ENCODE measurements at places on chromosomes 6 and 20.

GRCh38 chr20:50438986-50439407 lies 71.2 kb upstream of the PTPN1 start:
- DNase-seq, result no peak

GRCh38 chr6:112557435-112557834 lies 210.3 kb downstream of the RFPL4B start:
- no peak for DNase-seq

DNA sequence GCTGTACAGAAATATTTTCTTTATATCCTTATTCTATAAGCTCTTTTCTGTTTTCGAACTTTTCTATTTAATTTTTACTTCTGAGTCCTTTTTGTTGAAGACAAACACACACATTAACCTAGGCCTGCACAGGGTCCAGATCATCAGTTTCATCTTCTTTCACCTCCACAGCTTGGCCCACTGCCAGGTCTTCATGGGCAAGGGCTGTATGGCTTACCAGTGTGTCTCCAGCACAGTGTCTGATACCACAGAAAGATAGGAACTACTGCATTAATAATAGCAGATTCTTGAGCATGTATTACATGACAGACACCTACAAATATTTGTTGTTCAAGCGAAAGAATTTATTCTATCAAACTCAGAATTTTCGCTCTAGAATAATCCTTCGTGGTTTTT lies 24.4 kb downstream of the QKI start:
- DNase-seq, result no peak

- no peak for DNase-seq
Measured at GRCh38 chr6:37648465-37649330, 49.0 kb downstream of the MDGA1 start.

GRCh38 chr6:111662072-111662793 lies 56.6 kb upstream of the TRAF3IP2 start:
- no peak for DNase-seq

GRCh38 chr20:19833395-19833794 lies 75.3 kb downstream of the RIN2 start:
- DNase-seq, result no peak

GRCh38 chr6:158121335-158121734 lies 46.7 kb downstream of the SERAC1 start:
- no peak for DNase-seq

DNA sequence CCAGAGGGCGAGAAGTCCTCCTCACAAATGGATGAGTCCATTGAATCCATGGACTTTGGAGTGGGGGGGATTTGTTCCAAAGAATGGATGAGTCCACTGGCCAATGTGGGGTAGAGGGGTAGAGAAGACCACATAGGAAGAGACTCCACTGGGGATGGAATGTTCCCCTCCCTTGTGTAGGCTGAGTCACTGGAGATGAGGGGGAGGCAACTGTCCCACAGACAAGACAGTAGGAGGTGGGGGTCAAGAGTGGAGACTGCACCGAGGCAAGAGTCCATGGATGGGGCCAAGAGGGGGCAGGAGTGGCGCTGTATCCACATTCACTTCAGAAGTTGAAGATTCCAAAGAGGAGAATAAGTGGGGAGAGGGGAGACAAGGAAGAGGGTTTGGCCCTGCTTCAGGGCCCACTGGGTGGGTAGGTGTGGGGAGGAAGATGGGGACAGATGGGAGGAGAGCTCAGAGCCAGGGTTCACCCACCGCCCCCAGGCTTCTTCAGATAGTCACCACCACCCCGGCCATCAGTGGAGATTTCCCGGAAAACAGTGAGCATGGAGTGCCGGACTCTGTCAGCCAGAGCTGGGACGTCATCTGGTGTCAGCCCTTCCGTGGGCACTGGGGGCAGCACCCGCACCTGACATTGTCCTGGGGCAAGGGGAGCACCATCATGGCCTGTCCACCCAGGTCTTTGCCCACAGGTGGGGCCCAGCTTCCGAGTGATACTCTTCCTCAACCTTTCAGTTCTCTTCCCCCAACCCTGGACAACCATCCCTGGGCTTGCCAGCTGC lies 4.6 kb downstream of the EGFL8 start:
- DNase-seq, result no peak

GRCh38 chr6:161660666-161661571 lies 387.1 kb upstream of the AGPAT4 start:
- no peak for DNase-seq

DNA sequence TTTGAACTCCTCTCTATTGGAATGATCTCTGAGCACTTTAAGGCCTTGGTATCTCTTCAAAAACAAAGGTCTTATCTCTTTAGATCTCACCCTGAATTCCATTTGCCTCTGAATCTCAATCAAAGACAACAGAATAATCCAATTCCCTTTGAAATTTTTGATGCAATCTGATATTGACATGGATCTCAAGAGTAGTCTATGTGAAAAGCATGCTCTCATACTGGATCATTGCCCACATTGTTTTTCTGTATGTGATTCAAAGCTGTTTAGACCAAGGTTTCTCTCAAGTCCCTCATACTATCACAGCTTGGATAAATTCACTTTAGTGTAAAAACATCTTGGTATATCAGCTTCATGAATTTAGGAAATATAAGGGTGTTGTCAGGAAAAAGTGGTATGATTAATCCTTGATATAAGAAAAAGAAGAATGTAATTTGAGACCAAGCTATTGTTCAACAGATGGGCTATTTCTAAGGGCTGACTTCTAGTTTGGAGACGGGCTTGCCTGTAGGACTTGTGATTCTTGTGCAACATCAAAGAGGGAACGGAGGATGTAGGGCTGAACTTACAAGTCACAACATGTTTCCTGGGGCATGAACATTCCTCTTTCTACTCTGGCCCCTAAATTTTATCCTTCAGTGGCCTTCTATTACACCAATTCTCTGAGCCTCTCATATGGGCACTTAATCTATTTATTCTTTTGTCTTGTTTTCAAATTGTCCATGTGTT lies 77.9 kb upstream of the CITED2 start:
- no peak for DNase-seq

- no peak for DNase-seq
Measured at GRCh38 chr6:41584668-41585205, 38.6 kb downstream of the FOXP4 start.

- no peak for DNase-seq
Measured at GRCh38 chr6:72724545-72724944, 102.7 kb downstream of the KCNQ5 start.

DNA sequence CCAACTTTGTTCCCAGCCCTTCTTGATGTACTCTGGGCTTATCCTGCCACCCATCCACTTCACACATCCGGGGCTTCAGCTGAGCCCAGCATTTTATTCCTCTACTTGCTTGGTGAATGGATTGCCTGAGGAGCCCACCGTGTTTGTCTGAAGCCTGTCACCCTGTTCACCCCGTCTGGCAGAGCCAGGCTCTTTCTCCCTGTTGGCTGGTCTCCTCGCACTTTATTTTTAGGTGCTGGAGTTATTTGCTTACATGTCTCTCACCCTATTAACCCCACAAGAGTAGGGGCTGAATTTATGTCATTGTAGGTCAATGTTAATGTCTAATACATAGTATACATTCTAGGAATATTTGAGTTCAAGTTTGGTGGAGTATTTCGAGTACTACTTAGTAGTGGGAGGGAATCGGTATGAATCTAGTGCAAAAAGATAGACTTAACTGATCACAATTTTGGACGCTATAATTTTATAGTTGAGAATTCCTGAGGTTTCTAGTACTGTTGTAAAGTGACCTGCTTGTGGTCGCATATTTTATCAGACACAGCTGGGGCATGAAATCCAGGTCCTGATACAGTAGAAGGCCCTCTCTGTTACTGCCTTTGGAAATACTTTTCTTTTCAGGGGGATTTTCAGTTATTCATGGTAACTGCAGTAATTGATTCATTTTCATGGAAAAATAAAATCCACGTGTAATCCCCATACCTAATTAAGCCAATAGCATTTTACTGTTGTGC lies 10.8 kb downstream of the JARID2 start:
- DNase-seq, result no peak

GRCh38 chr6:94680669-94681212 lies 896.6 kb upstream of the MANEA start:
- DNase-seq, result no peak

DNA sequence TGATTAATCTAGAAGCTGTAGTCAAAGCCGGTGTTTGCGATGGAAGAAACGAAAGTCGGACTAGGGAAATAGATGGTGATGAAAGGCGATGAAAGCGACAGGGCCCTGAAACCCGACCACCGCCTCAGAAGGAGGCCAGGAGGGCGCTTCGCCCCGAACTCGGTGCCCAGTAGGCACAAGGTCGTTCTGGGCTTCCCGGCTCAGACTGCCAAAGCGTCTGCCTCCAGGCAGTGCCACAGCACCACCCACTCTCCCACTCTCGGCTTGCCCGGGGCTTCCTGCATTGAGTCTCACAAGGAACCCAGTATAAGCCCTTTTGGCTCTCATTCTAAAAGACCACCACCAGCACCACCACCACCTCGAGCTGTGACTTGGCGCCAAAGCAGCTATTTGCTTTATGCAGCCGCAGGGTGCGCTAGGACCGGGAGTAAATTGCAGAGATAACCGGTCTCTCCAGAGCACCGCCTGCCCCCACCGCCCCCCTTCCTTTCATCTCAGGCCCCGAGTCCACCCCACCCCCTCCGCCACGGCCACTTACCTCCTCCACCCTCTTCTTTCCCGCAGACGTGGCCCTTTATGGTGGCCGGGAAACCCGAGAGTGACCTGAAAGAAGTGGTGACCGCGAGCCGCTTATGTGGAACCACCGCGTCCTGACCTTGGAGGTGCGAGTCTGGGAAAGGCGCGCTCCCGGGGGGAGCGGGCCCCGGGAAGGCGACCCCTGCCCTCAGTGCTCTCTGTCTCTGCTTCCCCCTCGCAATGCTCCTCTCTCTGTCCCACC lies 2.4 kb downstream of the TCF21 start:
- no peak for DNase-seq

DNA sequence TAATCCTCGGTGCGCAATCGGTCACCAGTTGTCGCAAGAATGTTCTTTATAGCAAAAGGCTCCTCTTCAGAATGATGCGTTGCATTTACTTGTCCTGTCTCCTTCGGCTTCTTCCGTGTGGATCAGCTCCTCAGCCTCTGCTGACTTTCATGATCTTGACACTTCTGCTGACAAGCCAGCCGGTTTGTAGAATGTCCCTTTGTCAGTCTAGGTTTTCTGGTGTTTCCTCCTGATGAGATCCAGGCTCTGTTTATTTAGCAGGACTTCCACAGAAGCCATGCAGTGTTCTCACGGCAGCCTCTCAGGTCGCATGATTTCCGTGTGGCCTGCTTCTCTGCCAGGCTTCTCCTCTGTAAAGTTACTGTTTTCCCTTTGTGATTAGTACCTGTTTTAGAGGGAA lies 66.9 kb downstream of the STX11 start:
- DNase-seq, result no peak

DNA sequence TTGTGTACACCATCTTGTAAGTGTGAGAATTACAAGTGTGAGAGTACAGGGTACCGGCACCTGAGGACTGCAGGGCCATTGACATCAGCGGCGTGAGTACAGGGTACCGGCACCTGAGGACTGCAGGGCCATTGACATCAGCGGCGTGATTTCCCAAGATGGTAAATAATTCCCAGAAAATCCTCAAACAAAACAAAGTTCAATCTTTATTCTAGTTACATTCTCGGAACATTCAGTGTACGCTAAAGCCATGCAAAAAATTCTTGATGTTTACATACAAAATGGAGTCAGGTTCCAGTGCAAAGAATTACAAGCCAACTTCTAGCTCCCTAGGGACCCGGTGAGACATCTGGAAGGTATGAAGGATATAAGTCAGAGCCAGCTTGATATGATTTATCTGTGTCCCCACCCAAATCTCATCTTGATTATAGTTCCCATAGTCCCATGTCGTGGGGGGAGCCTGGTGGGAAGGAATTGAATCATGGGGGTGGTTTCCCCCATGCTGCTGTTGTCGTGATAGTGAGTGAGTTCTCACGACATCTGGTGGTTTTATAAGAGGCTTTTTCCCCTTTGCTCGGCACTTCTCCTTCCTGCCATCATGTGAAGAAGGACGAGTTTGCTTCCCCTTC lies 172.7 kb downstream of the TTLL2 start:
- DNase-seq, result no peak

DNA sequence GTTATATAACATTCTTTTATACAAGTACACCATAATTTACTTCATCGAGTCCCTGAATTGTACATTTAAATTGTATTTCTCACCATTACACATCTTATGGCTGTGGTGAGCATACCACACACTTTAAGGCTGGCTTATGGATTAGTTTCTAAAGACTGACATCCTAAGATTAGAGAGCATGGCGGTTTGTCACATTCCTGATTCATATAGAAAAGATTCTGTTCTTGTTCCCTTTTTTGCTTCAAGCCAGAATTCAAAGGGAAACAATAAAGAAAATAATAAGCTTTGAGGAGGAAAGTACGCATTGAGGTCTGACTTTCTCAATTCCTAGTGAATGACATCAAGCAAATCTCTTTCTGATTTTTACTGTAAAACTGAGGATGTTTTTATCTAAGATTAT lies 2.5 kb downstream of the BTN1A1 start:
- no peak for DNase-seq

GRCh38 chr6:39378960-39379425 lies 56.5 kb upstream of the KCNK16 start:
- DNase-seq, result no peak

DNA sequence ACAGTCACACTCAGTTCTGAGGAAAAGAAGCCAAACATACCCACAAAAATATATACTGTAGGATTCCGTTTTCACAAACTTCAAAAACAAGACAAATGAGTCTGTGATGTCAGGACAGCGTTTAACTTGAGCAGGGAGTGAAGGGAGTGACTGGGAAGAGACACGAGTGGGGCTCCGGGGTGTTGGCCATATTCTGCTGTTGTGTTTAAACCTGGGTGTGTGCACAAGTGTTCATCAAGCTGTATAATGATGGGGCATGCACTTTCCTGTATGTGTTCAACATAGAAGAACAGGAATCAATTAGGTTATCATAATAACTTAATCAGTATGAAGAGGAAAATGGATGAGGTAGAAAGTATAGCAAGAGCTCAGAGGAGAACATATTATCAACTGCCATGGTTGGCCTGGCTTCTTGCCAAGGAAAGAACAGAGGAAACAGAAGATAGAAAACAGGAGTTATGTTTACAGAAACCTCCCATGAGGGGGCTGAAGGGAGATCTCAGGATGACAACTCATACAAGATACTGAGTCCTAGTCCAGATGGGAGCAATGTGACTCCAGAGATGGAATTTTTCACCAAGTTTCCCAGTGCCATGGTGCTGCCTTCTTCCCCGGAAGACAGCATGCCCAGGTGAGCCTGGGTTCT lies 15.1 kb upstream of the AFDN start:
- no peak for DNase-seq

- no peak for DNase-seq
Measured at GRCh38 chr6:46453216-46453615, 38.0 kb downstream of the RCAN2 start.

DNA sequence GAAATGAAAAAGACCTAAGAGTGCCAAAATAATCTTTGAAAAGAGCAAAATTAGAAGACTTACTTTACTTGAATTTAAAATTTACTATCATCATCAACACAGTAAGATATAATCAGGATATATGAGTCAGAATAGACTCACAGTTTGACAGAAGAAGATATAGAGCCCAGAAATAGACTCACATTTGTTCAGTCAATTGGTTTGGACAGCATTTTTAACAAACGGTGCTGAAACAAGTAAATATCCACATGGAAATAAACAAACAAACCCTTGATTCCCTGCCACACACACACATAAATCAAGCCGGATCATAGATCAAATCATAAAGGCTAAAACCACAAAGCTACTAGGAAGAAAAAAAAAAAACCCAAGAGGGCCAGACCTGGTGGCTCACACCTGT lies 291.1 kb downstream of the ADGRG6 start:
- no peak for DNase-seq

GRCh38 chr6:46629691-46630090 lies 22.9 kb downstream of the CYP39A1 start:
- no peak for DNase-seq

- DNase-seq, result no peak
Measured at GRCh38 chr6:37168811-37169495, 999 bp upstream of the PIM1 start.

- no peak for DNase-seq
Measured at GRCh38 chr6:31972709-31973350, 892 bp upstream of the DXO start.

Data from stimulated activated CD8-positive, alpha-beta memory T cell treated with anti-CD3 and anti-CD28 coated beads, Interleukin-15, amount 100 ng/mL, for 24 hours (primary cell).